ENCODE measurements at places on chromosomes 3 and 15.

DNA sequence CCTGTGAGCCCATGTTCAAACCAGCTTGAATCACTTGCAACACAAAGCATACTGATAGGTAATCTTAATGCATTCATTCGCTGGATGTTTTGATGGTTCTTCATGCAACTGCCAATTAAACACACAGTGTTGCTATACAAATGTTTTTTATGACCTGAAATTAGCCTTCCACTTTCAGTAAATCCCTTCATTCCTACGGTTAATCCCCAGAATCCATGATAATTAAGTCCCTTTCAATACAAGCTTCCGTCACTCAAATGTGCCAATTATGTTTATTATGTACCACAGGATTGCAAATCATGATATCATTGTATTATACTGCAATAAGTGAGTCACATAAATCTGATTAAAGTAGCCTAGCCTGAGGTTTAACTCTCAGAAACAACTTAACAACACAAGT lies 14.5 kb upstream of the LYZL4 start:
- no peak for DNase-seq

DNA sequence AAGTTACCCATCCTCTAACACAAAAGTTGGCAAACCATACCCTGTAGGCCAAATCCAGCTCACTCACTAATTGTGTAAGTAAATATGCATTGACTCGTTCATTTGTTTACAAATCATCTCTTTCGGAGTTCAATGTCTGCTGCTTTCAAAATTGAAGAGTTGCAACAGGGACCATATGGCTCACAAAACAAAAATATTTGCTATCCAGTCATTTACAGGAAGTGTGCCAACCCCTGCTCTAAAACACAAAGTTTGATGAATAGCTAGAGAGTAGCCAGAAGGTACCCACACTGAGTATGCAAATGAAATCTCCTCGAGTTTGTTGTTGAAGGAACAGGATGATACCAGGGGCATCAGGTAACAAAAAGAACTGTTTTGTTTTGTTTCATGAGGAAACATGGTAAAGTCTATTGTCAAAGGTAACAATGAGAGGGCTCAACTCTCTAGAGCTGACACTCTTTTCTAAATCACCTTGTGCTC lies 236.2 kb upstream of the THBS1 start:
- DNase-seq = no peak

GRCh38 chr3:1275495-1275894 lies 182.7 kb downstream of the CNTN6 start:
- no peak for DNase-seq

DNA sequence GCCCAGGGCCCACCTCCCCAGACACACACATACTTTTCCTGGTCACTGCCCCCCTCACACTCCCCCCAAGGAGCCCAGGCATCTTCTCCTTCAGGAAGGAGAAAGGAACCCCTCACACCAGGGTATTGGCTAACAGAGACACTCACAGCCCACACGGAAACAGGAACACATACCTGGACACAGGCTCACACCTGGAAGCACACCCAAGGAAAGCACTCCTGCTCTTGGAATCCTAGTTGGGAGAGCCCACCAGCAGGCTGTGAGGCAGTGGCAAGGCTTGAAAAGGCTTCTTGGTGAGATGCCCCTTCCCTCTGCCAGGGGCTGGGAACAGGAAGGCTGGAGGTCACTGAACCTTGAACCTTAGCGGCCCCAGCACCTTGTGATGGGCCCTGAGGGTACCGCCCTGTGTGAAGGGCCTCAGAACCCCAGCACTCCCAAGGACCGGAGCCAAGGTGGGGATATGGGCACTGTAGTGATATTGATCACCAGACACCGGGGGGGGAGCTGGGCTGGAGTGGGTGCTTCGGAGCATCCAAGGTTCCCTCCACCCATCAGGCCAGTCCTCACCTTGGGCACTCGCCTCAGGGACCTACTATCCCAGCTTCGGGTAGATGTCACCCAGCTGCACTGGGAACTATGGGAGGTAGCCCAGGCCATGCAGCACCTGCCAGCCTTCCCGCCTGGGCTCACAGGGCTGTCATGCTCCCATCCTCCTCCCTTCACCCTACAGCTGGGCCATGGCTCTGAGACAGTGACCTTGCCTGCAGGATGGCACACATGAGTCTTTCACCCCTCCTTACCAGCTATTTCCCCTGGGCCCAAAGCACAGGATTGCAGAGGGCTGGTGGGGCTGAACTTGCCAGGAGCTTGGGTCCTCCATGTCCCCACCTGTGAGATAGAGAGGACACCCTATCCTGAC lies 16.4 kb downstream of the MYL3 start:
- no peak for DNase-seq

DNA sequence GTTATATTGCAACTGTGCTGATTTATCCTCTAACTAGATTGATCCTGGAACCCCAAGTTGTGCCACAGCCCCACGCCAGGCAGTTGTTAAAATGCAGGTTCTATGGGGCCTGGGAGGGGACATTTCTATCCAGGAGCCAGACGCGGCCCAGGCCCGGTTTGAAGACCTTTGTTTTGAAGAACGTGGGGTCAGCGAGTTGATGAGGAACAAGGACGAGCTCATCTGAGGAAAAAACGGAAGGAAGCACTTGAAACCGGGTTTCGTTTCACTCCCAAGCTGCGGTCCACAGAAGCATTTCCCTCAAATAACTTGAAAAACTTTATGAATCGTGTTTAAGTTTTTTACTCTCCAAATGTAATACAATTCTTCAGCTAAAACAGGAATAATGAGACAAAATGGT lies 76.4 kb downstream of the CHSY1 start:
- DNase-seq = no peak

DNA sequence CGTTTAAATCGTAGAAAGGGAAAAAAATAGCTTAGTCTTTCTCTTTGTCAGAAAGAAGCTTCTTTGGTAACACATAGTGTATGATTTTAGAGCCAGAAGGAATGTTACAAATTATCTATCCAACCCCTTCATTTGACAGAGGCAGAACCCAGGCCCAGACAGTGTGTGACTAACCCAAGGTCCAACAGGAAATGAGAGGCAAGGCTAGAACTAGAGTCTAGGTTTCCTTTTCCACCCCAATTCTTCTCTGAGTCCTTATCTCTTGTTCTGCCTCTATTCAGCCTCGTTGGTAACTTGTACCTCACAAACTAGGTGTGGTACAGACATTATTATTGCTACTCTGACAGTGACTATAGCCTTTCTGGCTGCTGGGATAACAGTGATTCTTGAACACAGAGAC lies 39.3 kb downstream of the QTRT2 start:
- DNase-seq = no peak
